Urinary bladder (tissue), 4 donors: ENCODE measurements at places on chromosomes 5 and 9. TPM values are rescaled to one million over a fixed set of nuclear protein-coding genes. Genes with fewer than 3 reads are reported as not detected.

DBH gene
- 0.98 TPM for polyA plus RNA-seq

FOXD4L3 gene
- not detected for polyA plus RNA-seq

RICTOR gene
- polyA plus RNA-seq = 6.3 TPM

CD180 gene
- polyA plus RNA-seq = 0.54 TPM

SLC23A1 gene
- not detected for polyA plus RNA-seq
